CD8-positive, alpha-beta memory T cell (primary cell): ENCODE measurements at places on chromosomes 3 and 15.

DNA sequence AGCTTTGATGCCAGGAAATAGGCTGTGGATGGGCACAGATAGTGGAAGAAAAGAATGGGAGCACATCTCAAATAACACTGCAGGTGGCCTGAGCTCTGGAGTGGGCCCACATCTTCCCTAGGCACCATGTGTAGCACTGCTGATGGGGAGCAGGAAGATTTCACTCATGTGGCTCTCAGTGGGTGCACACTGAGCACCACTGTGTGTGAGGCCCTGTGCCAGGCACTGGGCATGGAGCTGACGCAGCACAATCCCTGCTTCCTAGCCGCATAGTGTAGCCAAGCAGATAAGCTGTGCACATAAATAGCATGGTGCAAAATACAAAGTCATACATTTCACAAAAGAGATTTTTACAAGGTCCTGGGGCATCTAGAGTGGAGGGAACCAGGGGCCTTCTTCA lies 101.6 kb downstream of the MOBP start:
- no peak overlapping the region for H3K27ac ChIP-seq
- no peak overlapping the region for H3K4me3 ChIP-seq
- H3K27me3 ChIP-seq: peaks cover 6% of the 10 kb centered on the region
- no peaks in the 10 kb centered on the region for H3K4me1 ChIP-seq
- no peak for DNase-seq

DNA sequence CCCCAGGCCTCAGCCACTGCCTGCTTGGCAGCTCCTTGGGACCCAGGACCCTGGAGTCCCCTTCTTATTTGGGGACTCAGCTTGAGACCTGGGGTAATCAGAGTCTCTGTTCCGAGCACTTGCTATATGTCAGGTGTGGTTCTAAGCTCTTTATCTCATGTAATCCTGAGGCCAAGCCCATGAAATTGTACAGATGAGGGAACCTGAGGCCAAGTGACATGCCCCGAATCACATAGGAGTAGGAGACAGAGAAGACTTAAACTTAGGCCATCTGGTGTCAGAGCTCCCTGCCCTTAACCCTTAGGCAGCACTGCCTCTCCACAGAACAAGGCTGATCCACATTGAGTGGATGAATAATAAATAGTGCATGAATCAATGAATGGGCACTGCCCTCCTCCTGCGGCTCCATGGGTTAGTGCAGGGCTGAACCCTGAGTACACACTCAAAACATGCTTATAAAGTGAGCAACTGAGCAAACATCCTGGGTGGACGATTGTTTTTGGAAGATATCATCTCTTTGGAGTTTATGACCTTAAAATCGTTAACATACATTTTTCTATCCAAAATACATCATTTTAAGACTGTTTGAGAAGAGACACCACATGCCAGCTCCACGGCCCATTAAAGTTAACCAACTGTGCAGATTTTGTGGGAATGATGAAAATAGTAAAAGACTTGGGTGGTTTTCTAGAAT lies 33.2 kb upstream of the IQSEC1 start:
- no peaks in the 10 kb centered on the region for H3K27me3 ChIP-seq
- no peak for DNase-seq
- H3K4me1 ChIP-seq: peaks cover 12% of the 10 kb centered on the region
- H3K27ac ChIP-seq: no peak overlapping the region
- no peak overlapping the region for H3K4me3 ChIP-seq

GRCh38 chr3:184471439-184471838 lies 90.1 kb upstream of the EPHB3 start:
- H3K27ac ChIP-seq: no peak overlapping the region
- H3K27me3 ChIP-seq: no peaks in the 10 kb centered on the region
- H3K36me3 ChIP-seq: no peaks in the 10 kb centered on the region
- no peak for DNase-seq
- H3K4me1 ChIP-seq: no peaks in the 10 kb centered on the region

DNA sequence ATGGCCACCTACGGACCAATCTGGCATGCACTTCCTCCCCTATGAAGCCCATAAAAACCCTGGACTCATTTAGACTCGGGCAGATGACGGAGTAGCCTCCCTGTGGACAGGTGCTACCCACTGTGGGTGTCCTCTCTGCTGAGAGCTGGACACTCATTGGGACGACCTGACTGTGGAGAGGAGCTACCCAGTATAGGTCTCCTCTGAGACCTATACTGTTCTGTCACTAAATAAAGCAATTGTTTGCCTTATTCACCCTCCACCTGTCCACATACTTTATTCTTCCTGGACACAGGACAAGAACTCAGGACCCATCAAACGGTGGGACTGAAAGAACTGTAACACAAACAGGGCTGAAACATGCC lies 53.3 kb upstream of the CADM2 start:
- DNase-seq: no peak
- no peaks in the 10 kb centered on the region for H3K4me1 ChIP-seq
- H3K4me3 ChIP-seq: no peak overlapping the region
- H3K27me3 ChIP-seq: no peaks in the 10 kb centered on the region

GRCh38 chr15:65245096-65245856 lies 34.0 kb upstream of the CILP start:
- no peak overlapping the region for H3K27ac ChIP-seq
- no peaks in the 10 kb centered on the region for H3K4me1 ChIP-seq
- H3K4me3 ChIP-seq: no peak overlapping the region
- H3K27me3 ChIP-seq: no peaks in the 10 kb centered on the region

GRCh38 chr3:10982782-10983181 lies 9.8 kb upstream of the SLC6A1 start:
- H3K4me1 ChIP-seq: no peaks in the 10 kb centered on the region
- no peak overlapping the region for H3K27ac ChIP-seq
- no peak overlapping the region for H3K4me3 ChIP-seq
- H3K27me3 ChIP-seq: no peaks in the 10 kb centered on the region

DNA sequence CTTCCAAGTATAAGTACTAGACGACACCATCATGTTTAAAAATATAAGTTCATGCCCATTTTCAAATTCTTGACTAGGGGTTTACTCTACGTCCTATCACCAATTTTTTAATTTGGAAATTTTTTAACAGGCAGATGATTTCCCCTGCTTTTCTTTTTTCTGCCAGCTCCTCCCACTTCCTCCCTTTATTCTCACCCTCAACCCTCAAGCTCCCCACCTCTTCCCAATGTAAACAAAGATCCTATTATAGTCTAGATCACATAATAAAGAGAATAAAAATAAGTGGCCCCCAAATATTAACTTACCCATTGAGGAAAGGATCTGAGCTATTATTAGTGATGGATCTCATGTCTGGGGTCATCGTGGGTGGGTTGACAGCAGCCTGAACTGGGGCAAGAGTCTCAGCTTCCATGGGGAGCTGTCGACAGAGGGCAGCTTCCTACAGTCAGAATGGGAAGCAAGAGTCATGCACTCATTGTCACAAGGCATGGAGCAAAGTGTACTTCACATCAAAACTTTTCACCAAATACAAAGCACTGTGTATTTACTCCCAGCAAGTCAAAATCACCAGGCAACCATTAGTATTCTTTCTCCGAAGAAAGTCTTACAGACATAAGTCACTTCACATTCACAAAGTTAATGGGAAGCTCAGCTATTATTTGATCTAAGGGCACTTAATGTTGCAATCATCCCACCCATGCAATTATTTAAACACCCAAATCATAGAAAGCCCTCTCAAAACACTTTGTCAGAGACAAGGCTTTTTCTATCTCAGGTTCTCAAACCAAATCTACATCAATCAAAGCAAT lies 53.2 kb downstream of the TM4SF4 start:
- no peak for DNase-seq
- no peaks in the 10 kb centered on the region for H3K27me3 ChIP-seq
- H3K36me3 ChIP-seq: no peaks in the 10 kb centered on the region
- no peak overlapping the region for H3K4me3 ChIP-seq
- no peak overlapping the region for H3K27ac ChIP-seq
- no peaks in the 10 kb centered on the region for H3K4me1 ChIP-seq

GRCh38 chr15:56323435-56323834 lies 41.8 kb upstream of the TEX9 start:
- H3K27me3 ChIP-seq: no peaks in the 10 kb centered on the region
- DNase-seq: no peak
- no peak overlapping the region for H3K27ac ChIP-seq
- H3K4me1 ChIP-seq: no peaks in the 10 kb centered on the region

DNA sequence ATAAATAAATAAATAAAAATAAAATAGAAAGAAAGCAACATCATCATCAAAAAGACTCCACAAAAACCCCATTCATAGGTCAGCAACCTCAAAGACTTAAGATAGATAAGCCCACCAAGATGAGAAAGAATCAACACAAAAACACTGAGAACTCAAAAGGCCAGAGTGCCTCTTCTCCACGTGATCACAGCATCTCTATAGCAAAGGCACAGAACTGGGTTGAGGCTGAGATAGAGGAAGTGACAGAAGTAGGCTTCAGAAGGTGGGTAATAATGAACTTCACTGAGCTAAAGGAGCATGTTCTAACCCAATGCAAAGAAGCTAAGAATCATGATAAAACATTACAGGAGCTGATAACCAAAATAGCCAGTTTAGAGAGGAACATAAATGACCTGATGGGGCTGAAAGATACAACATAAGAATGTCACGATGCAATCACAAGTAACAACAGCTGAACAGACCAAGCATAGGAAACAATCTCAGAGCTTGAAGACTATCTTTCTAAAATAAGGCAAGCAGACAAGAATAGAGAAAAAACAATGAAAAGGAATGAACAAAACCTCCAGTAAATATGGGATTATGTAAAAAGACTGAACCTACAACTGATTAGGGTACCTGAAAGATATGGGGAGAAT lies 26.4 kb downstream of the GNB5 start:
- peaks cover 7% of the 10 kb centered on the region for H3K4me1 ChIP-seq
- H3K27ac ChIP-seq: no peak overlapping the region
- DNase-seq: no peak
- H3K27me3 ChIP-seq: no peaks in the 10 kb centered on the region

DNA sequence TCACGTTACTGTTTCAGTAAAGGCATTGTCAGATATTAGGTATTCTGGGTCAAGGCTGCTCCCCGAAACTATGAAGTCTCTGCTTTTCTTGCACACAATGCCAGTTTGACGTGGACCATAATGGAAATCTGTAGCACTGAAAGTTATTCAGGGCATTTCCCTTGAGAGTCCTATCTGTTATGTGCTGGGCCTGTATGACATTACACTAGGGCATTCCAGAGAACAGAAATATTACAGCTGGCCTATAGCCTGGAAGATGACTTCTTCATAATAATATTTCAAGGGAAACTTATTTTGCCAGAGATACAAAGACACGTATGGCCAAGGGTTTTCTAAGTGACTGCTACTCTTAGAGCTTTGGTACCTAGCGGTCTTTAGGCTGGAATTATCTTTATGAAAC lies 613.6 kb upstream of the CBLB start:
- no peak overlapping the region for H3K4me3 ChIP-seq
- H3K27ac ChIP-seq: no peak overlapping the region
- no peaks in the 10 kb centered on the region for H3K4me1 ChIP-seq
- no peaks in the 10 kb centered on the region for H3K36me3 ChIP-seq
- no peak for DNase-seq
- no peaks in the 10 kb centered on the region for H3K27me3 ChIP-seq
